Cardiac muscle cell (in vitro differentiated cells and primary cell): ENCODE measurements at places on chromosomes 13 and 19.

DNA sequence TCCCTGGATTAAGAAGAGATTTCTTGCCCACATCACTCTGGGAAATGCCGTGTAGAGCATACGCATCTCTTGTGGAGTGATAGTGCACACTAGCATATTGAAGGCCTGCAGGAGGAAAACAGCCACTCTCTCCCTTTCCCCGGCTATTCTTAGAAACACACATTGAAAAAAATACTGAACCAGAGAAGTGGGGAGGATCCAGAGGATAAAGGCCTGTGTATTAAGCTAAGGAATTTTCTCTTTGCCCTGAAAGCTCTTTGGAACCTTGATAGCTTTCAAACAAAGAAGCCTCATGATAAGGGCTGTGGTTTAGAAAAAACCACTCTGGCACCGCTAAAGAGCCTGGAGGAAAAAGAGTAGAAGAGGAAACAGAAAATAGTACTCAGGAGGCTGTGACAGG is 386.1 kb upstream of the NBEA start:
- peak overlapping the region; percentile 77 for H3K27ac ChIP-seq
- H3K4me3 ChIP-seq: no peak overlapping the region
- DNase-seq: peak; percentile 21
- H3K36me3 ChIP-seq: no peaks in the 10 kb centered on the region

GRCh38 chr19:33464010-33464732 is 57.4 kb downstream of the PEPD start:
- H3K4me3 ChIP-seq: no peak overlapping the region
- no peaks in the 10 kb centered on the region for H3K27me3 ChIP-seq
- H3K36me3 ChIP-seq: no peaks in the 10 kb centered on the region
- H3K27ac ChIP-seq: no peak overlapping the region
- DNase-seq: no peak

DNA sequence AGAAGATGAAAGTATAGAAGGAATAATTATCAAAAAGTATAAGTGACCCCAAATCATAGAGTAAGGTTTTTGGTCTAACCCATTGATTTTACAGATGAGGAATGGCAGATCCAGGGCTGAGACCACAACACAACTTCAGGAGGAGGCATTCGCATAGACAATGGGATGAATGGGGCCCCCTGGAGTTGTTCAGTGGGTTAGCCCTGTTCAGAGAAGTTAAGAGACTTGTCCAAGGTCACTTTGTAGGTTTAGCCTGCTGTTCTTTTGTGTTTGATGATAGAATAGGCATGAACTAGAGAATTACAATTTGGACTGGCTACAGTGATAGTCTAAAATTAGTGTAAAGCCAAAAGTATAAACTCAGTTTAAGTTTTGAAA is 233.9 kb downstream of the KCNRG start:
- H3K4me3 ChIP-seq: no peak overlapping the region
- H3K27me3 ChIP-seq: no peaks in the 10 kb centered on the region
- no peaks in the 10 kb centered on the region for H3K36me3 ChIP-seq
- no peak overlapping the region for H3K27ac ChIP-seq
- no peaks in the 10 kb centered on the region for H3K4me1 ChIP-seq

- no peaks in the 10 kb centered on the region for H3K4me1 ChIP-seq
- H3K4me3 ChIP-seq: no peak overlapping the region
- no peaks in the 10 kb centered on the region for H3K27me3 ChIP-seq
- peaks cover 37% of the 10 kb centered on the region for H3K36me3 ChIP-seq
Observed at GRCh38 chr19:10692673-10693264, 8.5 kb upstream of the QTRT1 start.

DNA sequence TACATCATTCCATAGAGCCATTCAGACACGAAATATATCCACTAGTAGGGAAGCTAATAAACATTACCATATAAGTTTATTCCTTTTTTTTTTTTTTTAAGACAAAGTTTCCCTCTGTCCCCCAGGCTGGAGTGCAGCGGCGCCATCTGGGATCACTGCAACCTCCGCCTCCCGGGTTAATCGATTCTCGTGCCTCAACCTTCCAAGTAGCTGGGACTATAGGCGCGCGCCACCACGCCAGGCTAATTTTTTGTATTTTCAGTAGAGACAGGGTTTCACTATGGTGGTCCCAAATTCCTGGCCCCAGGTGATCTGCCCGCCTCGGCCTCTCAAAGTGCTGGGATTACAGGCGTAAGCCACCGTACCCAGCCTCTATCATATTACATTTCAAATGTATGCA is 612 bp upstream of the ZNF154 start:
- DNase-seq: no peak
- H3K27me3 ChIP-seq: no peaks in the 10 kb centered on the region
- peaks cover 26% of the 10 kb centered on the region for H3K4me1 ChIP-seq

DNA sequence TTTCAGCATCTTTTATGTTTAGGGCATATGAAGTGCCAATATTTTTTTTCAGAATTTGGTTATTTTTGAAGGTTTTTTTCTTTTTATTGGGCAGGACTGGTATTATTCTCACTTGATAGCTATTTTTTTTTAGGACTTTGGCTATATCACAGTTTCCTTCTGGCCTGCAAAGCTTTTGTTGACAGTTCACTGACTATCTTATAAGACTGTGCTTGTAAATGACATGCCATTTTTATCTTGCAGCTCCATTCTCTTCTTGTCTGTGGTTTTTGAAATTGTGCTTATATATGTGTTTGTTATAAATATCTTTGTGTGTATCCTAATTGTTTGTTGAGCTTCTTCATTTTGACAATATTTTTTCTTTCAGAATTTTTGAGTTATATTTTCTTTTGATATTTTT is 26.4 kb upstream of the ZNF431 start:
- no peaks in the 10 kb centered on the region for H3K4me1 ChIP-seq
- peaks cover 10% of the 10 kb centered on the region for H3K36me3 ChIP-seq
- H3K27me3 ChIP-seq: no peaks in the 10 kb centered on the region

DNA sequence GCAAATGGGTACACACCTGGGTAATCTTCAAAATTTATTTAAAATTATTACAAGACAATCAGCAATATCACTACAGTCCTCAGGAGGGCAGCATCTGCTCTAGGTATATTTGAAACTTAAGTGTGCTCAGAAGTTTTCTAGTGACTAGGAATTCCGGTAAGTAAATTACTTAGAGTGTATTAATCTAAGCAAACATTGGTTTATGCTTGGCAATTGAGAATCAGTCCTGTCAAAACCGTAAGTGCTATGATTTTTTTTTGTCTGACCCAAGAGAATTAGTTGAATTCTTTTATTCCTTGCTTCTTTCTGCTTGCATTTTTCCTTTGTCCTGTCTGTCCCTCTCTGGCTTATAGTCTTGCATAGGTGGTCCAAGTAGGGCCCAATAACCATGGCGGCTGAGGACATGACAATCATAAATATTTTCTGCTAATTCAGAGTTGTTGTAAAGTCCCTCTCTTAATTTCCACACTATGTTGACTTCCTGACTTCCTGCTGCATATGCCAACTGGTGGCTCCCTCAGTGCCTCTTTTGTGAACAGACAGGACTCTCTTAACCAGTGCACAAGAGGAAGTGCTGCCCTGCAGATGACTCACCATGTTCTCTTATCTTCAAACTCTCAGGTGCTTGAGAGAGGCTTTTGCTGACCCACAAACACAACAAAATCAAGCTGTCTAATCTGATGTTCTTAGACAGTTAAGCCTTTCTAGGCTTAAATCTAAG is 82.2 kb downstream of the SLAIN1 start:
- H3K36me3 ChIP-seq: no peaks in the 10 kb centered on the region
- no peak overlapping the region for H3K4me3 ChIP-seq
- DNase-seq: peak; percentile 87
- no peak overlapping the region for H3K27ac ChIP-seq

DNA sequence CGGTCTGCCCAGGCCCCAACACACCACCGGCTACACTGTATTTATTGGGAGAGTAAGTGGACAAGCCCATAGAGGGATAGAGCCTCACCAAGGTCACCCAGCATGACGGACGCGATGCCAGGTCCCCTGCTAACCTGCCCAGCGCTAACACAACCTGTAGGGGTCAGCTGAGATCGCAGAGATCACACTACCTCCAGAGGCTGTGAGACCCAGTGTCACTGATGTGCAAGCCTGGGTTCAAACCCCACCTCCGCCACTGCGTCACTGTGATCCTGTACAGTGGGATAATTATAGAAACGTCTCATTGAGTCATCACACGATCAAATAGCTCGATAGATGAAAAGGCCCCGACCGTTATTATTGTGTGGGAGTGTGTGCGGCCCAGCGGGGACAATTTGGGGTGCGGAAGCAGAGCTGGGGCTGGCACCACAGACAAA is 10.6 kb upstream of the TLE2 start:
- DNase-seq: no peak
- H3K27me3 ChIP-seq: no peaks in the 10 kb centered on the region
- no peak overlapping the region for H3K4me3 ChIP-seq

GRCh38 chr13:52934258-52934657 is 85.8 kb upstream of the PCDH8 start:
- H3K4me3 ChIP-seq: no peak overlapping the region
- no peak overlapping the region for H3K27ac ChIP-seq
- peaks cover 16% of the 10 kb centered on the region for H3K4me1 ChIP-seq
- no peak for DNase-seq
- H3K27me3 ChIP-seq: no peaks in the 10 kb centered on the region
- no peaks in the 10 kb centered on the region for H3K36me3 ChIP-seq

DNA sequence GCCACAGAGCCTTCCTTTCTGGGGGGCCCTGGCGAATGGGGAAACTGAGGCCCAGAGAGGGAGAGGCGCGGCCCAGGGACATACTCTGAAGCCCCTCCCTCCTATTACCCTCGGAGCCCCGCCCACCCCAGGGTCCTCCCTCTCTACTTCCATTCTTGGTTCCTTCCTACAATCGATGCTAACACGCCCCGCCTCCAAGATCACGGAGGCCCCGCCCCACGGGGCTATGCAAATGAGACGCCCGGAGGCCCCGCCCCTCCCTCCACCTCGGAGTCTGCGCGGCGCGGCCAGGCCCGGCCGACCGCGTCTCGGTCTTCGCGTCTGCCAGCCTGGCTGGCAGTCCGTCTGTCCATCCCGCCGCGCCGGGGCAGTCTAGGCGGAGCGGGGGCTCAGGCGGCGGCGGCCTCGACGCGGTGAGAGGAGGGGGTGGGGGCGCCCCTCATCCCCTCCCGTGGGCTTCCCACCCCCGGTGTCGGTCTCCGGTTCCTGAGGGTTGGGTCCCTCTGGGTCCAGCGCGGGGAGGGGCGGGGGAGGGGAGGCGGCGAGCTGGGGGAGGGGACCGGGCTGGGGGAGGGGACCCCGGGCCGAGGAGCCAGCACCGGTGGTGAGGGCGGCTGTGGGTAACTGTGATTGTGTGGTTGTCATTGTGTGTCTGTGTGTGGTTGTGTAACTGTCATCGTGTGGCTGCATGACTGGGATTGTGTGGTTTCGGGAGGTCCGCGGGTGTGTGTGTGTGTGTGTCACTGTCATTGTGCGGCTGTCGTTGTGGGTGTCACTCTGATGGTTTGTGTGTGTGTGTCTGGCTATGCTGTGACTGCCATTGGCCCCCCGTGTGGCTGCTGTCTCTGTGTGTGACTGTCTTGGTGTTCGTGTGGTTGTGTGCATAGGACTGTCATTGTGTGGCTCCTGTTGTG is at the start of gene PLPPR2:
Gene PLPPR2, plus strand, starts transcription at position 273 of the 914 bp plus-strand sequence. CDS start 2,242 bp downstream, outside the sequence.
- H3K36me3 ChIP-seq: no peaks in the 10 kb centered on the region
- H3K27ac ChIP-seq: no peak within 1 kb of the TSS
- no peaks in the 10 kb centered on the region for H3K27me3 ChIP-seq
- peak within 1 kb of the TSS; percentile 33 for H3K4me3 ChIP-seq
- peak; percentile 92 for DNase-seq
- H3K4me1 ChIP-seq: no peaks in the 10 kb centered on the region

DNA sequence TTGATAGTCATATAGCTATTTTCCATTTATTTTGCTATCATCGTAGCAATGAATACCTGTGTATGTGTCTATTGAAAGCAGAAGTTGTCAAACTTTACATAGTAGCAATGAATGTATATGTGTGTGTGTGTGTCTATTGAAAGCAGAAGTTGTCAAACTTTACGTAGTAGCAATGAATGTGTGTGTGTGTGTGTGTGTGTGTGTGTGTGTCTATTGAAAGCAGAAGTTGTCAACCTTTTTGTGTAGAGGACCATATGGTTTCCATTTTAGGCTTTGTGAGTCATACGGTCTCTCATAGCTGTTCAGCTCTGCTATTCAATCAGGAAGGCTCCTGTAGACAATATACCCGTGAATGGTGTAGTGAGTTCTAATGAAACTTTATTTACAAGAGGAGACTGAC is 20.8 kb downstream of the NLRP4 start:
- H3K27ac ChIP-seq: no peak overlapping the region
- no peaks in the 10 kb centered on the region for H3K27me3 ChIP-seq
- H3K36me3 ChIP-seq: no peaks in the 10 kb centered on the region
- DNase-seq: no peak
- no peak overlapping the region for H3K4me3 ChIP-seq
- no peaks in the 10 kb centered on the region for H3K4me1 ChIP-seq

DNA sequence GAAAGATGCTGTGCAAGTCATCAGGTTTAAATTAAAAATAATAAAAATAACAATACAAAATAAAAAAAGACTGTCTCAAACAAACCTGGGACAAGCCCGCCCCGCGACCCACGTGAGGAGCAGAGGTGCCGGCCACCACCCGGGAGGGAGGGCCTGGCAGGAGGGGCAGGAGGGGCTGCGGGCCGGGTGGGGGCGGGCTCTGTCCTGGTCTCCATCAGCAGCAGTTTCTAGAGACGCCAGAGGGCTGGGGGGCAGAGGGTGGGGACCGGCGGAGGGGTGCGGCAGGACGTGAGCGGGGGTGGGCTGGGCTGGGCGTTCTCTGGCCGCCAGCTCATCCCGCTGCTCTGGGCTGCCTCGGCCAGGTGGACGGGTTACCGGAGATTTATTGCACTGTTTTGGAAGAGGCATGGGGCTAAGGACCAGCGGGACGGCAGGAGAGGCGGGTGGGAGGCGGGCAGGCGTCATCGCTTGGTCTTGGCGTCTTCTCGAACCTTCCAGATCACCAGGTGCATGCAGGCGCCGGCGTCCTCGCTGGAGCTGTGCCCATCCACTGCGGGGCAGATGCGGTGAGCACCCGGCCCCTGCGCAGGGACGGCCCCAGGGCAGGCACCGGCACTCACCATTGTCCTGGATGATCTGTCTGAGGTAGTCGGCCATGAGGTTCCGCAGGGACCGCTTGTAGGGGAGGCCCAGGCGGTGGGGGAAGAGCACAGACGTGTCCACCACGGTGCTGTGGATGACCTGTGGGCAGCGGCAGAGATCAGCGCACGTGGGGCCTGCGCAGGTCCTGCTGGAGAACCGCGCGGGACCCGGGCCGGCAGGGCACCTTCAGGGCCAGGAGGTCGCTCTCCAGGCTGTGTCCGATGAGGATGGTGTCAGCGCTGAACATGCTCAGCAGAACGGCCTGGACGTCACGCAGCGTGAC is 3.8 kb upstream of the ATP8B3 start:
- no peak overlapping the region for H3K4me3 ChIP-seq
- no peak for DNase-seq
- H3K27ac ChIP-seq: no peak overlapping the region
- H3K27me3 ChIP-seq: no peaks in the 10 kb centered on the region
- peaks cover 18% of the 10 kb centered on the region for H3K36me3 ChIP-seq

DNA sequence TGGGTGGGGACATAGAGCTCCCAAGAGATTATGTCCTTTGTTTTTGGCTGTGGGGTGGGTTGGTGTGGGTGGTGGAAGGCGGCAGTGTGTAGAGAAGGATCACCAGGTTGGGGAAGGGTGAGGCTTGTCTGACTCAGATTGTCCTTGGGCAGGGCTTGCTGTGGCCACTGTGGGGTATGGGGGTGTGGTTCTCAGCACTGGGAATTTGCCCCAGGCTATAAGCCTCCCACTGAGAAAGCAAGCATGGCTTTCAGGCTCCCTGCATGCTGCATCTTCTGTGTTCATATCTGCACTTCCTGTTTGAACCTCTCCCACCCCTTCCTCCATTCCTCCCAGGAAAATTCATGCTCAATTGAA is 34.9 kb downstream of the DNAJC15 start:
- DNase-seq: no peak
- peaks cover 28% of the 10 kb centered on the region for H3K4me1 ChIP-seq
- no peak overlapping the region for H3K27ac ChIP-seq
- no peaks in the 10 kb centered on the region for H3K36me3 ChIP-seq
